Thoracic aorta (tissue), 2 donors: ENCODE measurements at places on chromosomes 4 and X.

GRCh38 chr4:80036949-80037685, 35.9 kb downstream of the ANTXR2 start:
- DNase-seq = no peak

DNA sequence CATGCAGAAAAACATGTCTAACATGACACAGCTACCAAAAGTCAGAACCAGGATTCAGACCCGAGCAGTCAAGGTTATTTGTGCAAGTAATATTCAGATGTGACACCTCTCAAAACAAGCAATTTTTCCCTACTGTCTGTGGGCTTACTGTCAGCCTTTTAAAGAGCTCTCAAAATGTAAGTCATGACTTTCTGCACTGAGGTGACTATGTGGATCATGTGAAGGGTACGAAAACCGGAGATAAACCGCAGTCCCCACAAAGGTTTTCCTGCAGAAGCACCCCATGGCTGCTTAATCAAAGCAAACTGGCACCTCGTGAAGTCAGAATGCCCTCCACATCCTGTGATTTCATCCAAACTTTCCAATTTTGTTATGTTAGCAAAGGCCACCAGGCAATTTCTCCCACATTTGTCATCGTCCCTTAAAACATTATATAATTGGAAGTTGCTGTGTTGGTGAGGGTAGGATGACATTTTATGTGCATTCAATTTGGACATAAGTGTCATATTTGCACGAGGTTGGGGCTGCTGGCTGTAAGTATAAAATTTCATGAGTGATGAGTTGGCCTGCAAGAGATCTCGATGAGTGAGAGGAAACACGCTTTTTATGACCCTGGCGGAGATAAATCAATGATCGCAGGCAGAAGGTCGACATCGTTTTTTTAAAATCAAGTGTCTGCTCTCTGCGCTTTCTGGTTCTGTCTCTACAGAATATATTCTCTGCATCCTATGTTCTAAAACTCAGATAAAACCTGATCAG, 161.2 kb downstream of the STK32B start:
- no peak for DNase-seq

- DNase-seq = no peak
These were observed 135.5 kb downstream of the ARHGAP24 start for GRCh38 chr4:85610450-85610849.

- DNase-seq = no peak
These were observed 115.5 kb downstream of the EFHC2 start for GRCh38 chrX:44227991-44228390.

DNA sequence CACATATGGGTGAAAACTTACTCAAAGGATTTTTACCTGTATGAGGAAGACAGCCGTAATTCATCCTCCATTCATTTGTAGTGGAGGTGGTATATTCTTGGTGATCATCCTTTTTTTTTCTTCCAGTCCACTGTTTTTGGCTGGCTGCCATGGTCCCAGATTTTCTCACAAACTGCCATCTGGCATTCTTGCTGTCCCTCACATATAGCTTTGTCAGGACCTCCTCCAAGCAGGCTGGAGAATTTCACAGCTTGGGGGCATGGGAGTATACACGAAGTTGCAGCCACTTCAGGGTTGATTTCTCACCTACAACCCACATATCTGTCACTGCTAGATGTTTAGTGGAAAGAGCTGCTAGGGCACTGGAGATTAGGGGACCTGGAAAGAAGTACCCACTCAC, 401.0 kb downstream of the IL1RAPL1 start:
- no peak for DNase-seq

GRCh38 chrX:123013141-123013540, 170.9 kb upstream of the GRIA3 start:
- no peak for DNase-seq

DNA sequence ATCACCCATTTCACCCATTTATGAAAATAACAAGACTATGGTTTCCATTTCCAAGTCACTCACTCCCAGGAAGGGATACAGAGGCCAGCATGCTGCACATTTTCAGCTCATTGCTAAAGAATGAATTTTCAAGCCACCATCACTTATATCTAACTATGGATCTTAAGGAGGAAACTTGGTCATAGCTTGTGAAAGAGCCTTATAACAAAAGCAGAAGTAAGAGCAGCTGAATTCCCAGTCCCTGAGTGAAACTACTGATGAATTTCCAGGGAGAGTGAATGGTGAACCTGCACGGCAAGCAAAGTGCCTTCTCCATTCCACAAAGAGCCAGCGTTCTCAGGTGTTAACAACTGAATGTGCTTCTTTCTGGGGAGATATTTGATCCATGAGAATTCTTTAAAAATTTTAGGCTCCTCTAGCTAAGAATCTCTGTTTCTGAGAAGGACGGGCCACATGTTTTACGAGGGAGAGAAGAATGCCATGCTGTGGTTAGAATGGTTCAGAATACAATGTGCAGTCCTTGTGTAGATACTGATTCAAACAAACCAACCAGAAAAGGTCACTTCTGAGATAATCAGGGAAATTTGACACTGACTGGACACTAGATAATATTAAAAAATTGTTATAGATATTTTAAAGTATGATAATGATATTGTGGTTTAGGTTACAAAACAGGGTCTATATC, 24.0 kb downstream of the BTC start:
- DNase-seq = no peak

- no peak for DNase-seq
These were observed 1.7 kb upstream of the DCTD start for GRCh38 chr4:182918791-182919302.

DNA sequence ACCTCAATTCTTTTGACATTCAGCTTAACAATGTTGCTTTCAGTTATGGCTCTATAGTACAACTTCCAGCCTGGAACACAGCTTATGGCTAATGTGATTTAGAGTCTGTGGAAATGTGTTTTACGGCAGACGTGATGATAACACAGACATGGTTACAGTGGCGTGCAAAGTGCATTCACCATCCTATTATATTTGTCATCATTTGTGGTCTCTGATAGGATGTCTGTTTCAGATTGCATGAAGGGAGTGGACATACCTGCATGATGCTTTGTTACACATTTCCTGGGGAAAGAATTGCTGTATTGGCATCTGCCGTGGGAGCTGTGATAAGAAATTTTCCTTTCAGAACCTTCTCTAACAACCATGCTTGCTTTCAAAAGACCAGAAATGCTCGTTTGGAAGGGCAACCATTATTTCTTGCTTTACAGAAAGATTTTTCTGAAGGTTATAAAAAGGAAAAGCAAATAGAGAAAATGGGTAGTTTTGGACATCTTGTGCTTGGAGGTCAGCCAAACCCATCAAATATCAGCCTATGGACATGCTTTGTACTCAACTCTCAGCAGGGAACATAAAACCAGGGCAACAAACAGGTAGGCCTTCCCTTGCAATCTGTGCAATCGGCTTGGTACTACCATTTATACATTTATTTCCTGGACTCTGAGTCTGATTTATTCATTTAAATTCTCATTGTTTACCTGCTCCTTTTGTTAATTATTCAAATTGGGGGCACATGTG, 273.9 kb downstream of the TLL1 start:
- DNase-seq = no peak

GRCh38 chr4:25783126-25783525, 79.7 kb downstream of the SEL1L3 start:
- no peak for DNase-seq

- DNase-seq = no peak
These were observed 645.4 kb upstream of the TENM3 start for GRCh38 chr4:181597766-181598165.
